ENCODE measurements at places on chromosomes 1 and 21.

DNA sequence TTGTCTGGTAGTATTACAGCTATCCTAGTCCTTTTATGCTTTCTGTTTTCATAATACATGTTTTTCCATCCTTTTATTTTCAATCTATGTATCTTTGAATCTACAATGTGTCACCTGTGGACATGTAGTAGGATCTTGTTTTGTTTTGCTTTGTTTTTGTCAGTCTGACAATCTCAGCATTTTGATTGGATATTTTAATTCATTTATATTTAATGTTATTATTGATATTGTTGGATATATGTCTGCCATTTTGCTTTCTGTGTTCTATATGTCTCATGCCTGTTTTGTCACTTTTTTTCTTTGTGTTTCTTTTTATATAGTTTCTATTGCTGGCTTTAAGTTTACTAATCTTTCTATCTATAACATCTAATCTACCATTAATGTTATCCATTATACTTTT lies 11.5 kb upstream of the PRSS38 start:
- DNase-seq, result no peak

GRCh38 chr1:228118040-228118439 lies 8.9 kb upstream of the MRPL55 start:
- no peak for DNase-seq

DNA sequence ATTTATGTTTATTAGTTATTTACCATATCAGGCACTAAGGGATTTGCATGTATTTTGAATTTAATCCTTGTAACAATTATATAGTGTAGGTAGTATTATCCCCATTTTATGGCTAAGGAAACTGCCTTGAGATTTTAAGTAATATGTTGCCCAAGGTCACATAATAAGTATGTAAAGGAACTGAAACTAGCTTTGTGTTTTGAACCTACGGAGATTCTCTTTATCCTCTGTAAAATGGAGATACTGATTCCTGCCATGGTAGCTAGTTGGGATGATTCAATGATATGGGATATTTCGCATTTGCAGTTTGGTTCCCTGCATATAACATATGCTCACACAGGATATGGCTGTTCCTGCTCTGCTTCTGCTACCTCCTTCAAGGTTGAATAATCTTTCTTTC lies 144.3 kb downstream of the ST6GALNAC3 start:
- no peak for DNase-seq

DNA sequence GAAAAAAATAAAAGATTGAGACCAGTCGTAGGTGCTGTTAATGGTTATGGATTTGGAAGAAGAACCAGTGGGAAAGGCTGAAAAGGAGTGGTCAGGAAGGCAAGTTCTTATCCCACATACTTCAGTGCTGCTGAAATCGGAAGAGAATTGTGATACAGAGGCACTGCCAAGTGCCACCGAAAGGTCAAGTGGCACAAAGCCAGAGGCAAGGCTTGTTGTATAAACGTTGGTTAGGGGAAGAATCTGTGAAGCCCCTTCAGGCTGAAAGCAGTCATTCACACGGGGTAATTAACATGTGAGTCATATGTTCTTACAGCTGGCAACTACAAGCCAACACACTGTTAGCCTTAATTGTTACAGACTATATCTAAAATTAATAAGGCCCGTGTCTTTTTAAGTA lies 48.8 kb downstream of the ZBTB40 start:
- no peak for DNase-seq

DNA sequence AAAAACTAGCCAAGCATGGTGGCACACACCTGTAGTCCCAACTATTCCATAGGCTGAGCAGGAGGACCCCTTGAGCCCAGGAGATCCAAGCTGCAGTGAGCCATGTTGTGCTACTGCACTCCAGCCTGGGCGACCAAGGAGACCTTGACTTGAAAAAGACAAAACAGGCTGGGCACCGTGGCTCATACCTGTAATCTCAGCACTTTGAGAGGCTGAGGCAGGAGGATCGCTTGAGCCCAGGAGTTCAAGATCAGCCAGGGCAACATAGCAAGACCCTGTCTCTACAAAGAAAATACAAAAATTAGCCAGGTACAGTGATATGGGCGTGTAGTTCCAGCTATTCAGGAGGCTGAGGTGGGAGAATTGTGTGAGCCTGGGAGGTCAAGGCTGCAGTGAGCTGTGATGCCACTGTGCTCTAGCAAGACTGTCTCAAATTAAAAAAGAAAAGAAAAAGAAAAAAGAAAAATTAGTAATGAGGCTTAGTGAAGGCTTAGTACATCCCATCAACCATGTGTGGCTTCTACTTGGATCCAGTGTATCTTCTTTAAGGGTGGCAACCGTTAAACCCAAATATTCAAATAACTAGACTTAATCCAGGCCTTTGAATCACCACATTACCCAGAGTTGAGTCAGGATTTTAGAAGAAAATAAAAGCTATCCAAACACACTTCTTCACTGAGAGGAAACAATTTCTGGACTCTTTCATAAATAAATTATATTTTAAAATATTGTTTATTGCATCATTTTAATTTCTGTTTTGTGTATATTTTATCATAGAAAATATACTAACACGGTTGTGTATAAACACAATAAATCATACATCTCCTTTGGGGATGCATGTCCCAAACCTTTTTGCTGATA lies 74.3 kb upstream of the RAB4A start:
- DNase-seq, result no peak

GRCh38 chr1:218165701-218166114 lies 119.4 kb upstream of the RRP15 start:
- DNase-seq, result no peak

DNA sequence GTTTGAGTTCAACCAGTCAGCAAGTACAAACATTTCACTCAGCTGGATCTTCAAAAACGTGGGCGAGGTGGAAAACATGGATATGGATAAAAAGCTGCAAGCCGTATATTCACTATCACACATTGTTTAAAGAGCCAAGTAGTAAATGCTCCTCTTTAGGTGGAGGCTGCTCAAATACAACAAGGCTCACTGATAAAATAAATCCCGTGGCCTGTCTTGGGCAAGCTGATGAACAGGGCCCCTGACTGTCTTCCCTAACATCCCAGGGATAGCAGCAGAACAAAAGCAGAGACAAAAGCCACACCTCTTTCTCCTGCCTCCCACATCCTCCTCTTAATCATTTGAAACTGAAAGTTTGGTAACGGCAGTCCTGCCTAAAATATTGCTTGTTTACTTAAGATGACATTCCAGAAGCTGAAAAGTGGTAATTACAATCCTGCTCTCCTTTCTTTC lies 357.7 kb downstream of the TTLL7 start:
- DNase-seq, result no peak

DNA sequence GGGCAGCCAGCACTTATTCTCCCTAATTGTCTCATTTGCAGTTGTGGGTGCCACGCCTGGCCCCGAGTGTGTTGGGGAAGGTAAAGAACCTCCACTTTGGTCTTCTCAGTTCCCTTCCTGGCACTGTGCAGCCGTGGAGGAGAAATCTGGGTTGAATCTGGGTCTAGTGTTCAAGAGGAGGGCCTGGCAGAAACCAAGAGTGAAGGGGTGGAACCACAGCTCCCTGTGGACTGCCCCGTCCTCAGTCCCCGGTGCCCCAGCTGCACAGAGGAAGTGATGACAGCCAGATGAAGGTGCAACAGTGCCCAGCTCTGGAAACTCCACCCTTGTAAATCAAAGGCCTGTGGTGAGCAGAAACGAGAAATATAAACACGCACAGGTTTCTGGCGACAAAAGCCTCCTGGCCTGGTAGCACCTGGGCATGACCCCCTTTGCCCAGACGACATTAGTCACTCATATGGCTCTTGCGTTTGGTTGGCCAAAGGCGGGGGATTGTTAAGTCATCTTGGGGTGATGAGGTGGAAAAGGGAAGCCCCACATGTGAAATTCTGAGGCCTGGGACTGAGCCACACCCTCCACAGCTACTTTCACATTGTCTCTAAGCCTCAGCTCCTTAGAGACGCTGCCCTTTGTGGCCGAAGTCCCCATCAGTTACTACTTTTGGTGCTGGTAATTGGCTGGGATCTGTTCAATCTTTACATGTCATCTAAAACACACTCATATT lies 4.2 kb upstream of the ECE1 start:
- no peak for DNase-seq

Measured in non-pigmented ciliary epithelial cell (primary cell).